ENCODE measurements at places on chromosomes 3 and 15. TPM values are rescaled to one million over a fixed set of nuclear protein-coding genes. Genes with fewer than 3 reads are reported as not detected.

DNA sequence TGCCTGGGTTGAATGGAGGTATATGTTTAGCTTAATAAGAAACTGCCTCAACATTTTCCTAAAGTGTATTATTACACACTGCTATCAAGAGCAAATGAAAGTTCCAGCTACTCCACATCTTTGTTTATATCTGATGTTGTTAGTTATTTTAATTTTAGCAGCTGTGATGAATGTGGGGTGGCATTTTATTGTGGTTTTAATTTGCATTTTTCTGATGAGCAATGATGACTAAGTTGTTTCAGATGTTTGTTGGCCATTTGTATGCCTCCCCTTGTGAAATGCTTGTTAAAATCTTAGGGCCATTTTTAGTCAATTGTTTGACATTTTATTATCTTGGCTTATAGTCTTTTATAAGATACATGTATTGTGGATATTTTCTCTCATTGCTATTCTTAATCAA is 260.4 kb upstream of the SLCO3A1 start:
- no peak for DNase-seq

DNA sequence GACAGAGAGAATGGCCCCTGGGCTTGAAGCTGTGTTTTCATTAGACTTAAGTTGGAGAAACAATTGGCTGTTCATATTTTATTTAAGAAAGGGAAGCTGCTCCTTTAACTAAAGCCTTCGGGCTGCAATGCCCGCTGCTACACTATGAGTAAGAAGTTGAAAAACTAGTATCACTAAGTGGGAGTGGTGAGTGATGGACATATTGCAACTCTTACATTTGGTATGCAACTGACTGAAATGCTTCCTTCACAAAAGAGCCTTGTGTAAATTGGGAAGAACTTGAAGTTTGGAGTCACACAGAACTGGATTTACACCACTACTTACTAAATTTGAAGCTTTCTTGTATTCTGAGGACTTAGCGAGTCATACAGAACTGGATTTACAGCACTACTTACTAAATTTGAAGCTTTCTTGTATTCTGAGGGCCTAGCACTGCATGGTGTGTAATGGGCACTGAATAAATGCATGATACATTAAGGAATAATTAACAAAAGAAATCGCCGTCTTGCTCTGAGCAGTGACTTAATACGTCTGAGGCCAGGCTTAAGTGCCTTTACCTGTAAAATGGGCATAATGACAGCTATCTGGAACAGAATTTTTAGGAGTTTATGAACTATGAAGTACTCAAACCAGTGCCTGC is 149.5 kb downstream of the RYR3 start:
- DNase-seq = no peak

The SCN5A gene
- polyA plus RNA-seq = 1.1 TPM

The SLC9A9 gene
- 4.9 TPM for polyA plus RNA-seq

The CHST2 gene
- polyA plus RNA-seq = 39.3 TPM

DNA sequence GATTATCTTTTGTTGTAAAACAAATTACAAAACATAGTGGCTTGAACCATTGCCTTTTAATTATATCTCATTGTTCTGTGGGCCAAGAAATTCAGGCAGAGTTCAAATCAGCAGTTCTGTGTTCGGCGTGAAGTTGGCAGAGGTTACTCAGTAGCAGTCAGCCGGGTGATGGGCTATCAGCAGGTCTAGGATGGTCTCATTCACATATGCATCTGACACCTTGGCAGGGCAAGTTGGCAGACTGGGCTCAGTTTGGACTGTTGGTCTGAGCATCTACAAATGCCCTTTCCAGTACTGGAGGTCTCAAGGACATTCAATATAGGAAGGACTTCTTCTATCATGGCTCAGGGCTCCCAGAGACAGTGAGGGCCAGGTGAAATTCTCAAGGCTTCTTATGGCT is 51.2 kb upstream of the ITGA11 start:
- DNase-seq = no peak

DNA sequence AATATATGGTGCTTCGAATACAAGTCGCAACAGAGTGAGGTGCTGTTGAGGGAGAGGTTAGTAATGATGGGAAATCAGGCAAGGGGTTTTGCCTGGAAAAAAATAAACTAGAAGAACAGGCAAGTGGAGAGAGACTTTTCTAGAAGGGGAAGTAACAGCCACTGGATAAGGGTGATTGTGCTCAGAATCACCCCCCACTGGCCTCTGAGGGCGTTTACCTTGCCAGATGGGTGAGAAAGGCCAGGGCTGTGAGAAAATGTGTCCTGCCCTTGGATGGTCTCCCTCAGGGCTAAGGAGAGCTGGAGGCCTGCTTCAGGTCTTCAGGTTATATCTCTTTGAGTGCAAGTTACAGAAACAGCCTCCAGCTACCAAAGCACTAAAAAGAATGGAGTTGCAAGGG is 151.8 kb downstream of the MEX3B start:
- DNase-seq = no peak

The KLHL40 gene
- 0.07 TPM for polyA plus RNA-seq

The ARNT2 gene
- 65.8 TPM for polyA plus RNA-seq
